ENCODE measurements at places on chromosomes 16 and 17. TPM values are rescaled to one million over a fixed set of nuclear protein-coding genes. Genes with fewer than 3 reads are reported as not detected.

Gene EMC8
- total RNA-seq: 25.8 TPM

Gene TM4SF5
- total RNA-seq: not detected

Gene KRT15
- total RNA-seq: not detected

Gene NACA2
- not detected for total RNA-seq

Gene IQCK
- total RNA-seq: 5.2 TPM

Gene PYDC1
- total RNA-seq: not detected

Gene AGRP
- total RNA-seq: not detected

Gene HSD17B1
- 1.4 TPM for total RNA-seq

Gene CDR2L
- total RNA-seq: 22.1 TPM

Gene CBX4
- 23.7 TPM for total RNA-seq

Gene METTL23
- total RNA-seq: 17.3 TPM

Gene HBA2
- 86.1 TPM for total RNA-seq

Gene PRSS33
- total RNA-seq: not detected

Gene TBC1D3L
- 6.7 TPM for total RNA-seq

Gene CCL2
- 33.4 TPM for total RNA-seq

Gene SLC16A5
- total RNA-seq: 7.1 TPM

Gene GJC1
- 21.9 TPM for total RNA-seq

Gene ATP6V0D1
- total RNA-seq: 67.7 TPM

Gene EME1
- 0.60 TPM for total RNA-seq

Gene CHST4
- total RNA-seq: not detected

Gene SYT17
- total RNA-seq: 0.54 TPM

Gene CTF1
- 8.7 TPM for total RNA-seq

Gene NME3
- total RNA-seq: 33.9 TPM

Gene FOXL1
- 0.60 TPM for total RNA-seq

Gene GUCY2D
- 0.35 TPM for total RNA-seq

Gene LRRC37A
- 1.1 TPM for total RNA-seq

Gene FBXW10
- total RNA-seq: not detected

Gene MBTPS1
- total RNA-seq: 70.2 TPM

Gene GRAP
- total RNA-seq: 2.0 TPM
